Ecto neural progenitor cell (in vitro differentiated cells): ENCODE measurements at places on chromosomes 13 and 19.

GRCh38 chr13:98823442-98823841, 71.0 kb upstream of the SLC15A1 start:
- DNase-seq: no peak

- no peak for DNase-seq
Measured at GRCh38 chr19:41546386-41546789, 29.6 kb upstream of the CEACAM21 start.

DNA sequence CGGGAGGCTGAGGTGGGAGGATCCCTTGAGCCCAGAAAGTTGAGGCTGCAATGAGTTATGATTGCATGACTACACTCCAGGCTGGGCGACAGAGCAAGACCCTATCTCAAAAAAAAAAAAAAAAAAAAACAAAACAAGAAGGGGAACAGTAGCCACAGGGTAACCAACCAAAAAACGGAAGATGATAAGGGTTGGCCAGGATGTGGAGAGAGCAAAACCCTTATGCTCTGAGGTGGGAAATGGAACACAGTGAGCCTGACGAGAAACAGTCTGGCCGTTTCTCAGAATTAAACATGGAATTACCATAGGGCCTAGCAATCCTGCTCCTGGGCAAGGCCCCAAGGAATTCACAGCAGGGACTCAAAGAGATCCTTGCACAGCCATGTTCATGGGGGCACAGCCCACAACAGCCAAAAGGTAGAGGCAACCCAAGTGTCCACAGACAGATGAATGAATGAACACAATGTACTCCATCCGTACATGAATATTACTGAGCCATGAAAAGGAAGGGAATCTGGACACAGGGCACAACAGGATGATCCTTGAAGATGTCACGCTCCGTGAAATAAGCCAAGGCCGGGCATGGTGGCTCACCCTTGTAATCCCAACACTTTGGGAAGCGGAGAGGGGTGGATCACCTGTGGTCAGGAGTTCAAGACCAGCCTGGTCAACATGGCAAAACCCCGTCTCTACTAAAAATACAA, 11.3 kb downstream of the NMRK2 start:
- DNase-seq: no peak

- DNase-seq: no peak
Measured at GRCh38 chr19:56840451-56841192, at the start of the genes PEG3 and ZIM2. Gene PEG3 (minus strand): TSS chr19:56840726. CDS start chr19:56824655, 16,071 bp downstream. Gene ZIM2 (minus strand): TSS chr19:56840726. CDS start chr19:56824277, 16,449 bp downstream.

GRCh38 chr13:23554000-23554399, 16.2 kb upstream of the TNFRSF19 start:
- no peak for DNase-seq

GRCh38 chr19:56356944-56357343, 36.4 kb downstream of the ZNF582 start:
- no peak for DNase-seq

DNA sequence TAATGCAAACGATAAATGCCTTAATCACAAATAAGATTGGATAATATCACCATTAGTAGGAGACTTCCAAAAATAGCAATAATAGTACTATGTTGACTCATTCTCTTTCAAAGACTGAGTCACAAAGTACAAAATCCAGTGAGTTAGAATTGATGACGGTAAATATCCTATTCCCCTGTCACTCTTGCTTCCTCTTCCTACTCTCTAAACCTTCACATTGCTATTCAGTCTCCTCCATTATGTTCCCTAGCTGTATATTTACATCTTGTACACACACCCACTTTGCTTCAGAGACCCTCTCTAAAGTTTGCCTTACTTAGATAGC, 26.3 kb upstream of the INTS6 start:
- DNase-seq: no peak

DNA sequence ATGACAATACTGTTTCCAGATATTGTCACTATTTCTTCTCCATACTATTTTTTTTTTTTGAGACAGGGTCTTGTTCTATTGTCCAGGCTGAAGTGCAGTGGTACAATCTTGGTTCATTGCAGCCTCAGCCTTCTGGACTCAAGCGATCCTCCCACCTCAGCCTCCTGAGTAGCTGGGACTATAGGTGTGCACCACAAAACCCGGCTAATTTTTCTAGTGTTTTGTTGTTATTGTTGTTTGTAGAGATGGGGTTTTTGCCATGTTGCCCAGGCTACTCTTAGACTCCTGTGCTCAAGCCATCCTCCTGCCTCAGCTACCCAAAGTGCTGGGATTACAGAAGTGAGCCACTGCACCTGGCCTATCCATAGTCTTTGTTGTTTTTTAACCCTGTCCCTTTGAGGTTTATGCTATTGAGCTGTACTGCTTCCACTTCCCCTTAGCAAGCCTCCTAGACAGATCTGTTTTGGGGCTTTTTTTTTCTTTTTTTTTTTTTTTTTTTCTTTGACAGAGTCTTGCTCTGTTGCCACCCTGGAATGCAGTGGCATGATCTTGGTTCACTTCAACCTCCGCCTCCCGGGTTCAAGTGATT, 27.6 kb upstream of the MAP3K10 start:
- no peak for DNase-seq

GRCh38 chr19:28028881-28029444, 1184.0 kb downstream of the UQCRFS1 start:
- DNase-seq: no peak

- peak; percentile 83 for DNase-seq
Measured at GRCh38 chr13:112943309-112944125, 25.5 kb upstream of the MCF2L start.

DNA sequence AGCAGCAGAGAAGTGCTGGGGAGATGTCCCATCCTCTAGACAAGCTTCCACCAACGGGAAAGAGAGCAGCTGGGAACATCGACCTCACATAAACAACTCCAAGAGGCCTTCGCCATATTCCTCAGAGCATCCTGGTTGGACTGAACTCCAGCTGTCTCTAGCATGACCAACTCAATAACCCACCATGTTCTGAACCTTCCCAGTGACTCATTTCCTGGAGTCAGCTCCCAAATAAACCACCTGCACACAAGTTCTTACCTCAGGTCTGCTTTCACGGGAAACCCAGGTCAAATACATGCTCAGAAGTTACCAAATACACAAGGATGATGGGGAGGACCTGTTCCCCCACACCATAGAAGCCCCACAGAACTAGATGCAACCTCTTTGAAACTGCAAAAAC, 878.5 kb downstream of the UQCRFS1 start:
- no peak for DNase-seq

DNA sequence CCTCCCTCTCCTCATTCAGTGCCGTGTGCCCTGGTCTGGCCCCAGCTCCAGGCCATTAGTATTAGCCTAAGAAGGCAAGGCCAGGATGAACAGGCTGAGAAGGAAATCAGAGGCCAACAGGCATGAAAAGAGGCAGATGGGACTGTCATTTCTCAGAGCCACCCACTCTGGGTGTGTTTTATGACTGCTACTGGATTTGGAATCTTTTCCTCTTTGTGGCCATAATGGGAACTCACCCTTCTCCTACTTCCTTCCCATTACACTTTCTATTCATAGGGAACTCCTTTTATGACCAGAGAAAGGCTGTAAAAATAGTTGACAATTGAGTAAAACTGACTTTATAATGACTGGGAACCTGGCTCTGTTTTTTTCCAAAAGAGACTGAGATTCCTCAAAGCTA, 17.7 kb downstream of the CEACAM8 start:
- DNase-seq: no peak

DNA sequence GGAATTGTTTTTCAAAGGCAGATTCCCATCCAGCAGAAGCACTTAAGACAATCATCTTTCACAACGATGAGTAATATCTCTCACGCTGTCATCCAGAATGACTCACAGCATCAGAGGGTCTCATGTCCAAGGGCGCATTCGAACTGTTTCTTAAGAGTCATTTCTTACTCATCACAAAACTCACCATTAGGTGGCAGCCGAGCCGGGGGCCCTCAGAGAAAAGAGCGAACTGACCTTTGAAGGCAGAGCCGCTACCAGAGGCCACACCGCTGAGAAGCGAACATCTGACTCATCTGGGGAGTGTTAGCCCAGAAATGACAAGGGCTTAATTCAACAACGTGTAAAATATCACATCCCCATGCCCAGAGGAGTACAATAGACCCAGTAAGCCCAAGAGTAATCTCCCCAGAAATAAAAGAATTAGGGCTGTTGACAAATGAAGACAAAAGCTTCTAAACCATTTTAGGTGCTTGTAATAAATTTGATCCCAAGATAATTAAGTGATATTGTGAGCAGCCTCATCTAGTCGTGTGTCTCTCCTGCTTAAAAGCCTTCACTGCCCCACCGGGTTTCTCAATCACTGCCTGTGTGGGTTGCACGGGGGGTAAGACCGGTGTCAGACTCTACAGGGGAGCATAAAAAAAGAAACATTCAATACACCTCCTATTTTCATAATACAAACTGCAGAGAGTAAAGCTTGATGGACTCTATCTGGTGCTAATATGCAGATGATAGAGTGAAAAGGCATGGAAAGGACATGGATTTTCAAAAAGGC, 96.2 kb downstream of the CYSLTR2 start:
- DNase-seq: peak; percentile 65

DNA sequence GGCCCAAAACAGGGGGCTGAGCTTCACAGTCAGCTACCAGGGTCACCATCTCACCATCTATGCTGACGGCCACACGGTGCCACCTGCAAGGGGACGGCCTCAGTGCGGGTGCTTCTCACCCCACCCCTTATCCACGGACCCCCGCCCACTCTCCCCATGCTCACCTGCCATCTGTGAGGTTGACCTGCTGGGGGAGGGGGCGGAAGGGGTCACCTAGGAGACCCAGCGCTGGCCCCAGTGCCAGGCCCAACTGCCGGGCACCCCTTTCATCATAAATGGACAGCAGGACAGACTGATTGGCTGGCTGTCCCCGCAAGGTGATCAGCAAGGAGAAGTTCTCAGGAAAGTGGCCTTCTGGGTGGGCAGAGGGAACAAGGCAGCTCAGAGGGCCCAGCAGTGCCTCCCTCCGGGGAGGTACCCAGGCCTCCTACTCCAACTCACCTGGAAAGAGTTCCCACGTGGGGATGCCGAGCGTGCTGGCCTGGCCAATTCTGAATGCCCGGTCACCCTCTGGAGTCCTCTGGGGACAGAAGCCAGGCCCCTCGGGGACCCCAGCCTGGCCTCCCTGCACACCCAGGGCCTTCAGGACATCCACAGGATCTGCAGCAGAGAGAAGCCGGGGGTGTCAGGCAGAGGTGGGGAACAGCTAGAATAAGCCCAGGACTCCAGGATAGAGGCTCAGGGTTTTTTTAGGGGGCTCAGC, 4.5 kb downstream of the COL5A3 start:
- DNase-seq: no peak

DNA sequence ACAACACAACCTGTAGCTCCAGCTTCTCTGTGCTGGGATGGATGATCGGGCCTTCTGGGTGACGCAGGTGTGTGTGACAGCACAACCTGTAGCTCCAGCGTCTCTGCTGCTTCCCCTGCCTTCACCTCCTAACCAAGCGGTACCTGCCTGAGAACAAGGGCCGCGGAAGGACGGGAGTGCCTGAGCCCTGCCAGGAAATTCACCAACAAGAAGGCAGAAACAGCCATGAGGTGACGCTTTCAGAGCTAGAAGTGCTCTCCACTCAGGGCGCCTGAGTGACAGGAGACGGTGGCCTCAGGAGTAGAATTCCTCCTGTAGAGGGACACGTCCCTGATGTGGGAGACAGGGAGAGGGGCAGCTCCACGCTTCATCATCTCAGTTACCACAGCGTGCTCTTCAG, 17.4 kb downstream of the ZNF331 start:
- DNase-seq: no peak

DNA sequence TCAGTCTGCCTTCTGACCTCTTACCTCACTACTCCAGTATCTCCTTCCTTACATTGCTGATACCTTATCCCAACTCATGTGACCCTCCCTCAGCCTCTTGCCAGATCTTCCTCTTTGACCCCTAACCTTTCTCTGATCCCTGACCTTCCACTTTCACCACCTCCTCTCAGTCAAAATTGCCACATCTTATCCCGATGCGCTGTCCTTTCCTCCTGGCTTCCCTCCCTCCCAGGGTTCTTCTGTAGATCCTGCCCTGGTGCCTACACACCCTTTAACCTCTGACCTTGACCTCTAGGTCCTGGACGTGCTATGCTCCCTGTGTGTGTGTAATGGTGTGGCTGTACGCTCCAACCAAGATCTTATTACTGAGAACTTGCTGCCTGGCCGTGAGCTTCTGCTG, 23.7 kb downstream of the RYR1 start:
- no peak for DNase-seq

GRCh38 chr19:18710996-18711751, 27.7 kb downstream of the CRTC1 start:
- no peak for DNase-seq

DNA sequence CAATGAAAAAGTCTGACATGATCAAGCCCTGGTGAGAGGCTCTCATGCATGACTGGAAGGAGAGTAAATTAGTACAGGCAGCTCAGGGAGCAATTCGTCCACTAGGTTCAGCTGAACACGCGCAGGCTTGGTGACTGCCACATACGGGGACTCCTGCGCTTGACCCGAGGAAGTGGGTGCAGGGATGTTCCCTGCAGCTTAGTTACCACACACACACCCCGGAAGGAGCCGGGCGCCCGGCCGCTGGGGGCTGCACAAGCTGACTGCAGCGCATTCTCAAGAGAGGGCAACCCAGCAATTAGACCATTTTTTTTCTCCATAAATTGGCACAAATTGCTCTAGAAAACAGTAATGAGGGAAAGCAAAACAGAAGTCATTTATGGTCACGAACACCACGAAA, 23.0 kb upstream of the MIER2 start:
- no peak for DNase-seq

DNA sequence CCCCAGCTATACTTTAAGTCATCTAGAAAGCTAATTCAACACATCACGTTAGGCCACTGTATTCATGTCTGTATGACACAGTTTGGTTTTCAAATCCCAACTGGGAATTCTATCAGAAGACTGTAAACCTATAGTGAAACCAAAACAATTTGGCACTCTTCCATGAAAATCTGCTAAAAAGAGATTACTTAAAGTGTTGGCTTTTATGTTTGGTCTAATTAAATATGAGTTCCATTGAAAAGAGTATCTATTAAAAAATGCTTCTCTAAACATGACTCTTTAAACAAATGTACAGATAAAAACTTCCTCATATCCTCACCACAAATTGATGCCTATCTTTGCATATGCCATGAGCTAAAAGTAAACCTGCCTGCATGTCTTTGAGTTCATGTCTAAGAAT, 25.4 kb downstream of the PCDH9 start:
- no peak for DNase-seq

- no peak for DNase-seq
Measured at GRCh38 chr13:39202746-39203145, 164.5 kb downstream of the NHLRC3 start.

DNA sequence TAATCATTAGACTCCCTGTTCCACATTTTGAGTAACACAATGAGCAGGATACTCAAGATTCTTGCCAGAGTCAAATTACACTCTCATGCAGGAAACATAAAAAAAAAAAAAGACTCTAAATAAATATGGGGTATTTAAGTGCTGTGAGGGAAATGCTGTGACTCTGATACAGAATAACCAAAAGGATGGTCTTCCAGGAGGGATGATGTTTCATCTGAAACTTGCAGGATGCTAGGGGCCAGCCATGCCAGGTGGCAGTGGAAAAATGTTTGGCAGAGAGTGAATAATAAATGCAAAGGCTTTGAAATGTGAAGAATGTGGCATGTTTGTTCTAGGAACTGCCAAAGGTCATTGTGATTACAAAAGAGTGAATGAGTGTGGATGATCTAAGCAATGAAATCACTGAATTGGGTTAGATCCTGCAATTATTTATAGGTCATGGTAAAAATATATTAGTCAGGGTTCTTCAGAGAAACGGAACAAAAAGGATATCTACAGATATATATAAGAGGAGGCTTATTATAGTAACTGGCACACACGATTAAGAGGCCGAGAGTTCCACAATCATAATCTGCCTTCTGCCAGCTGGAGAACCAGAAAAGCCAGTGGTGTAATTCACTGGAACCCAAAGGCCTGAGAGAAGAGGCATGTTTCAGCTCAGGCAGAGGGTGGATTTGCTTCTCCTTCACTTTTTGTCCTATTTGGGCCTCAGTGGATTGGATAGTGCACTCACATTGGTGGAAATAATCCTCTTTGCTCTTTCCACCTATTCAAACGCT, 1832.8 kb upstream of the MIR17HG start:
- no peak for DNase-seq
